ENCODE measurements at places on chromosomes 4 and X.

GRCh38 chrX:15564981-15565579 is 35.7 kb downstream of the ACE2 start:
- peak; percentile 66 for DNase-seq

DNA sequence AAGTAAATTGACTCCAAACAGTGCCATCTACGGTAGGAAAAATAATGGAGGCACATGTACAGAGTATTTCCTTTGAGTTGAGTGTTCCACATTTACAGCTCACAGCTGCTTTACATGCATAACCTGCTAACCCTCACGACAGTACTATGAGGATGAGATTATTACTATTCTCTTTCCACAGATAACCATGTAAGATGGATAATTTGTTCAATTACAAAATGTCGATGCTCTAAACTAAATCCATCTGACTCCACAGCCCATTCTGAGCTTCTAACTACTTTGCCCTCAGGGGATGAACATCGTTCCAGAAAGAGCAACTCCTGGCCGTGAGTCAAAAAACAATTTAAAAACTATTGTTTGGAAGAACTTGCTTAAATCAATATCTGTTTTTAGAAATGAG is 330.4 kb upstream of the NWD2 start:
- DNase-seq, result no peak

- no peak for DNase-seq
These were observed 197.2 kb upstream of the NPY2R start for GRCh38 chr4:155011163-155011780.

DNA sequence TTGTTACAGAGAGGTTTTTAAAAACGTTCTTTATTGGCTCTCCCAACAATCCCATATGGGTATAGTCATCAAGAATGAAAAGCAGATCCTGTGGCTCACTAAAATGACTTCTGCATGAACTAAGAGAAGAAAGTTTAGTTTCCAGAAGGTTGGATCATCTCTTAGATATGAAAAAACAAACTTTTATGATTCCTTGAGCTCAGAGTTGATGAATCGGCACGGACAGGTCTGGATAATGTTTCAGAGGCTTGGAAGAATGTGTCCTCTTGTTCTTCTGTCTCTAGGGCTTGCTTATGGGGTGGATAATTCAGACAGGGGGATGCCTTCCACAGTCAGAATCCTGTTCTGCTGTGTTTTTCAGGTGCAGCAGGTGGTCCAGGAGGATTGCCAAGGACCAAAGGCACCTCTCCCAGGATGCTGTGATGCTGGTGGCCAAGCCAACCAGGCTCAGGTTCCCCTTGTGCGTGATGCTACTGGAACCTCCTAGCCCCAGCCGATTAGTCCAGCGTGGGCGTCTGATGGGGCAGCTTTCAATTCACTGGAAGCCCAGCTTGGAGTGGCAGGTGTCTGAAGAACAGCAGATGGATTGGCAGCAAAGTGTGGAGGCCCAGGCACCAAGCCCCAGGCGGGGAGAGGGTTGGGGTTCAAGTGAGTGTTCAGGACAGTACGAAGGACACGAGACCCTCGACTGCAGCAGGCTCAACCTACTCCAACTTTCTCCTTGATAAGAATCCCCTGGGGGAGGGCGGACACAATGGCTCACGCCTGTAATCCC is 30.3 kb downstream of the CCKAR start:
- no peak for DNase-seq

- no peak for DNase-seq
These were observed 27.1 kb downstream of the FAM47E start for GRCh38 chr4:76278583-76278982.

DNA sequence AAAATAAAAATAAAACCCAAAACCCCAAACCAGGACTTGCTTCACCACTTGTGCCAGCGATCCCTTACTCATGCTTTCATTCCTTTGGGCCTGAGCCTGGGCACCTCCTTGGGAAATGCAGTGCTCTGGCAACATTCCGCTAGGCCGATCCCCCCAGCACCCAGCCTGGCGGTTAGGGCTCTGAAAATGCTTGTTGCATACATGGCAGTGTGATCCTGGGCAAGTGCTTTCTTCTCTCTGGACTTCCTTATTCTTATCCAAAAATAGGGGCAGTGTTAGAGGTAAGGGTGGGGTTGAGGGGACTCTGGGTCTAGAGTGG is 4.6 kb downstream of the ZNF185 start:
- no peak for DNase-seq

DNA sequence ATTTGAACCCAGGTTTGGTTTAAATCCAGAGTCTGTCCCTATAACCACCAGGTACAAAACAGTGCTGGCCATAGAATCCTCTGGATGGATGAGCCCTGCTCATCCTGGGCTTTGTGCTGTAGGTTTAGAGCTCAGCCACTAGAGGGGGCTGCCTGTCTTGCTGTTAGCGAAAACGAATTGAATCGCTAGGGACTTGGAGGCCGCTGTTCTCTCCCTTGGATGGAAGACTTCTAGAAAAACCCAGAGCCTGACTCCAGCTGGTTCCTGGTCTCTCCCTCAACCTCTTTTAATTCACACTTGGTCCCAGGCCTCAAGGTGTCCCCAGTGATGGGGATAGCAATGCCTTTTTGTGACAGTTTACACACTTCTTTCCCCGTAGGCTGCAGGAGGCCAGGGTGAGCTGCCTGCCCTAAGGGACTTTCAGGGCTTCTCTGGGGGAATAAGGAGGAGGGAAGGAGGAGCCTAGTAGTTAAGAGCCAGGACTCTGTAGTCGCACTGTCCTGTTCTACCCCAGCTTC is 8.7 kb downstream of the RIPPLY1 start:
- peak; percentile 77 for DNase-seq

- no peak for DNase-seq
These were observed 19.2 kb downstream of the ALPK1 start for GRCh38 chr4:112316360-112316759.

DNA sequence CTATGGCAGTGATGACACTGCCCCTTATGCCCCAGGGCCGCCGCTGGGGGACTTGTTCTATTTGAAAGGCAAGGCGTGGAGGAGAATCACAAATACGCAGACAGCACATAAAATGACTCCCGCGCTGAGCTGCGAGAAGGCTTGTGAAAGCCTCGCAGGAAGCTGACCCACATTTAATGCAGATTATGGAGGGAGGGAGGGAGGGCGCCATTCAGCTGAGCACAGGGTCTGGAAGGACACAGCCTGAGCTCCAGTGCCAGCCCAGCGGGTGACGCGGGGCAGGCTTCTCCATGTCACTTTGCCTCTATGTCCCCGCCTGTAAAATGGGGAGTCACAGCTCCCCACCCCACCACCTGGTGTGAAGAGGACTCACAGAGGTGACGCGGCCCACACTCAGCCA is 14.3 kb downstream of the ABLIM2 start:
- DNase-seq, result no peak

DNA sequence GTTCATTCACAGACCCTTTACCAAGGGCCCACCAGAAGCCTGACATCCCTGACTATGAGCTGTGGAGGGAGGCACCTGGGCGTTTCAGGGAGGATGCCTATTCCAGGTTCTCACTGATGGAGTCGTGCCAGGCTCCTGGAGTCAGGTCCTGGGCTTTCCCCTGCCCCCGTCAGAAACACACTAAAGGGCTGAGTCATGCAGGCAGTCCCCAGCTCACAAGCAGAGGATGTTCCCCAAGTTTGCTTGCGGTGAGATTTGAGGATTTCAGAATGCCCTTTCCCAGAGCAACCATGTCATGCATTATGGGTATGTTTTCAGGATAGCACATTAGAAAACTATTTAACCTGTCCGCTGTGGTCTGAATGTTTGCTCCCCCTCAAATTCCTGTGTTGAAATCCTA is 45.2 kb downstream of the FHDC1 start:
- no peak for DNase-seq

DNA sequence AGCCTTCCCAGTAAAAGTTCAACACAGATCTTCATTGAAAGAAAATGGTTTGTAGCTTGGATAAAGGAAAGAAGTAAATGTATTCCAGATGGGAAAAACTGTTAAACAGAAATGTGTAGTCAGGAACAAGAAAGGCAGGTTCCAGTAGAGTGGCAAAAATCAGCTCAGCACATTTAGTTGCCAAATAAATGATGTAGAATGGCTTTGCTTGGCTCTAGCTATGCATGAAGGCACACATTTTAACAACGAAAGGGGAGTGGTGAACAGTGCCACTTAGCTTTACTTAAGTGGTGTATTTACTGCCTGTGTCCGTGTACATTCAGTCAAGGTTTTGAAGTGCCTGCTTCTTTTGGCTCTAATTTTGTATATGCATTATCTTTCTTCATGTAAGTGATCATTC is 644.5 kb upstream of the ATOH1 start:
- no peak for DNase-seq

GRCh38 chr4:171846232-171846631 is 33.0 kb downstream of the GALNTL6 start:
- DNase-seq, result peak; percentile 38

- no peak for DNase-seq
These were observed 8.4 kb downstream of the VSIG1 start for GRCh38 chrX:108053218-108053617.

GRCh38 chr4:102761906-102762305 is 1.1 kb upstream of the MANBA start:
- DNase-seq, result no peak

DNA sequence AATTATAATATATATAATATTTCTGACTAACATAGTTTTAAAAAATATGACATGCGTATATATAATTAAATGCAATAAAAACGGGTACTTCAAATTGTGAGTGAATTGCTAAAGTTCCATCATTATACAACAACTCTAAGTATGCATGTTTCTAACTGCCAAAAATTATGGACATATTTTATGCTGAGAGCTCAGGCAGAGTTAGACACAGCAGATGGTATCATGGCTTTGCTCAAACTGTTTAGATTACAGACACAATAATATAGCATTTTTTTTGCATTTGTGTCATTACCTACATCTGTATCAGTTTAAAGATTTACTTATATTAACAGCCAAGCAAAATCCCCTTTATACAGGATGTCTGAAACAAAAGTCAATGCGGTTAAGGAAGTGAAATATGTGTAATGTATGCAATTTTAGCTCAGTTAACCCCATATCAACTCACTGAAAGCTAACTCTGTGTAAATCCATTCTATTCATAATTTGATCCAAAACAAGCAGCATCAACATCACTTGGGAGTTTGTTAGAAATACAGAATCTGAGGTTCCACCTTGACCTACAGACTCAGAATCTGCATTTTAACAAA is 119.1 kb upstream of the CNKSR2 start:
- DNase-seq, result no peak

- no peak for DNase-seq
These were observed 8.1 kb downstream of the ATP7A start for GRCh38 chrX:77918568-77918967.

DNA sequence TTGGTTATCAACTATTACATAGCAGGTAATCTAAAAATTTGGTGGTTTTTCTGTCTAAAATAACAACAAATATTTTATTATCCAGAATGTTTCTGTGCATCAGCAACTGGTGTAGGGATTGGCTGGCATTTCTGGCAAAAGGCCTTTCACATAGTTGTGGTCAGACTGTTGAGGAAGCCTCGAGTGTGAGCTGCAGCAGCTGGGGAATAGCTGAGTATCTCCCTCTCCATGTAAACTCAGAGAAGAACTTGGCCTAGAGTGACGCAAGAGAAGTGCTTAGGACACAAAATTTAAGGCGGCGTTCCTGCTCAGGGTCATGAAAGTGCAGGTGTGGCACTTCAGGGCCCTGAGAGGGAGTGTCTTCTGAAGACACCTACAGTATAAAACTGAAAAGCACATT is 558.9 kb downstream of the SPOCK3 start:
- no peak for DNase-seq

DNA sequence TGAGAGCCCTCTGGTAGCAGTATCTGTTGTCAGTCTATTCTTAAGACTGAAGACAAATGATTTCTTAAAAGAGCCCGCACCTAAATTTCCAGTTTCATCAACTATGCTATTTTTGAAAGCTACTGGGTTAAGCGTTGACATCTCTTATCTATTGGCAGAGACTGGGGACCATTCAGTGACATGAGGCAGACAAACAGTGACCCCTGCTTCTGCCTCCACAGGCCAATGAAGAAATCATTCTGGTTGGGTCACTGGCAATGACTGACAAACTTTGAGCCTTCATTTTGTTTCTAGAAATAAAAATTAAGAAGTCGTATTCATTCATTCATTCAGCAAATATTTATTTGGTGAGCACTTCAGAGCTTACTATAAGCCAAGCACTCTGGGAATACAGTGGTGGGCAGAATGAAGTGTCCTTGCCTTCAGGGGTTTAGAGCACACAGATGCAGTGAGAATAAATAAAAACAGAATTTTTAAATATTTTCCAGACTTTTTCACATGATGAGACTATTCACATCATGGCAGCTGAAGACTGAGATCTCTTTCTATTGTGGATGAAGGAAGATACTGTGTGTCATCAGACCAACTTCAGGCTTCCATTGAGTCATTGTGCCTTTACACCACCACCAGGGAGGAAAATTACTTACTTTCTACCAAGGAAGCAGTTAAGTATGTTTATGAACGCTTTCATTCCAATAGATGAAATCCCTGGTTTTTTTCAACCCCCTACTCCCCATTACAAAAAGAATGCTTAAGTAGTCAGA is 36.0 kb downstream of the SORBS2 start:
- no peak for DNase-seq

GRCh38 chr4:176593943-176594342 is 198.8 kb downstream of the VEGFC start:
- DNase-seq, result no peak

DNA sequence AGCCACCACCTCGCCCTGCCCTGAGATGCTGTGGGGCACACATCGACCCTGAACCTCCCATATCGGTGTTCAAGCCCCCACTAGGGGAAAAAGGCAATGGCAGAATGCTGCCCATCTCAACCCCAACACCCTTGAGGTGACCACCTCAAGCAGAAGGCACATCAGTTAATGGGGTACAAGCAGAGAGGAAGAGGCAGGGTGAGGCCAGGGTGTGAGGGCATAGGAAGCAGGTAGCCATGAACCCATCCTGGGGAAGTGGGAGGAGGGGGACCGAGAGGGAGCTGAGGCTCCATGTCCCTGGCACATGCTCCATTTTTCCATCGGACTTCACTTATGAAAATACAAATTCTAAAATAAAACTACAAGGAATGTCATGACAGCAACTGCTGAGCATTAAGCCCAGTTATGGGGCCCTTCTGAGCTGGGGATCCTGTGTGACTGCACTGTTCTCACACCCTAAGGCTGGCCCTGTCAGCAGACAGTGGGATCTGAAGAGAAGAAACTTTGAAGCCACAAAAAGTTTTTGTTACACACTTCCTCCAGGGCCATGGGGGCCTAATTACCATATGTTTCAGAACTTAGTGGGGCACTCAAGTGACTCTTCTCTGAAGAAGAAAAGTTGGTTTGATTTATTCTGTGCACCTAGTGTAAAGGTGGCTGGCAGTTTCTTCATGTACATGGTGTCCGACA is 68.2 kb upstream of the FAM241A start:
- no peak for DNase-seq

GRCh38 chr4:84224522-84224921 is 274.6 kb downstream of the NKX6-1 start:
- no peak for DNase-seq

GRCh38 chr4:91345632-91346031 is 958.1 kb upstream of the GRID2 start:
- no peak for DNase-seq

- no peak for DNase-seq
These were observed 10.9 kb downstream of the TMA16 start for GRCh38 chr4:163505374-163505773.
